ENCODE measurements at places on chromosomes 1 and 21.

- peak; percentile 65 for DNase-seq
Observed at GRCh38 chr1:11967028-11967547, 13.2 kb upstream of the MFN2 start.

GRCh38 chr1:88204111-88204510 lies 480.0 kb upstream of the PKN2 start:
- DNase-seq, result no peak

GRCh38 chr1:238350471-238350870 lies 459.7 kb upstream of the ZP4 start:
- DNase-seq, result no peak

DNA sequence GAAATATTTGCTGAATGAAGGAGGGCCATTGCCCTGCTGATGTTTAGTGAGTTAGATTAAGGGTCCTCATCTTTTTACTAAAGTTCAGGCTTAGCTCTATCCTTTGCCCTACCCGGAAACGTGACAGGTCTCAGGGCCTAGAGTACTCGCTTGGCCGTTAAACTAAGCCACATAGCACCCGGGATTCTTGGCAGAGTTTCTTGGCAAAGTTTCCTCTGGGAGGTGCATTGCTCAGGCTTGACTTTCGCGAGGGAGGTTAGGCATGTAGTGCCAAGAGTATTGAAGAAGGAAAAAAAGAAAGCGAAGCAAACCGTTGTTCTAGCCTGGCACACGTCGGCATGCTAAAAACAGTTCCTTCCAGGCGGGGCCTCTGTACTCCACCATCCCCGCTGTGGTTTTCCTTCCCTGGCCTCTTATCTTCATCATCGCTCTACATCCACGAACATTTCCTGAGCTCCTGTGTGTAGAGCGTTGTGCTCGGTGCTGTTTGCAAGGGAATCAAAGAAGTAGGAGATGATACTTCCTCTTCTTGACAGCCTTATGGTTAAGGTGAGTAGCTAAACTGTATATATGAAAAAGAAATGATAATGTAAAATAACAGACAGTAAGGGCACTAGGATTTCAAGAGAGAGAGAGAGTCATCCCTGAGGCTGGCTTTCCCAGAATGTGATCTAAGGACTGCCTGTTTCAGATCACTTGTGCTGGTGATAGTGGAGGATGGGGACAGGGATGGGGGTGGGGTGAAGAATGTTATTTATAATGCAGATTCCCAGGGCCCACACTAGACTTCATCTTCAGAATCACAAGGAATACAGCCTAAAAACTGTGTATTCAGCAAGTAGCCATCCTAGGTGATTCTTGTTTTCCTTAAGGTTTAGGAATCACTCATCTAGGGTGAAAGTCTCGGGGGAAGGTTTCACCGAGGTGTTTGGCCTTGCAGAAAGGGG lies 18.8 kb downstream of the RNF220 start:
- DNase-seq, result no peak

GRCh38 chr1:108089477-108089876 lies 110.7 kb downstream of the SLC25A24 start:
- no peak for DNase-seq

- no peak for DNase-seq
Observed at GRCh38 chr1:68270951-68271350, 38.6 kb upstream of the WLS start.
